Cortex of kidney (tissue), 1 donor: ENCODE measurements at places on chromosomes 1 and 21.

GRCh38 chr1:84871181-84871580, 21.8 kb downstream of the LPAR3 start:
- DNase-seq: no peak

DNA sequence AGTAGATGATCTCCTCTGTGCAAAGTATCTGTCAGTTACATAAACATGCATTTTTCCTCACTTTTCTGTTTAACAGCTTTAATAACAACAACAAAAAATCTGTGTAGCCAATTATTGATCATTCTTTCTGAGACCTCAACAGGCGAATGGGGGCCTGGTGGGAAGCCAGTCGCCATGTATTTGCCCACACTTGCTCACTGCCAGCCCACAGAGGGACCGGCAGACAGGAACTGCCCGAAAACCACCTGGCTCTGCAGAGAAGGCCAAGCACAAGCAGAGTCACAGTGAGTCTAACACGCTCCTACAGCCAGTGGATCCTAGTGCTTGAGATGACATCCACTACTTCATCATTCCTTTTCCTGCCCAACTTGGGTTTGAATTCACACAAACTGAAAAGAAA, 56.1 kb downstream of the NPHP4 start:
- no peak for DNase-seq

- DNase-seq: no peak
Observed at GRCh38 chr1:111241797-111242196, 14.3 kb downstream of the CHI3L2 start.

DNA sequence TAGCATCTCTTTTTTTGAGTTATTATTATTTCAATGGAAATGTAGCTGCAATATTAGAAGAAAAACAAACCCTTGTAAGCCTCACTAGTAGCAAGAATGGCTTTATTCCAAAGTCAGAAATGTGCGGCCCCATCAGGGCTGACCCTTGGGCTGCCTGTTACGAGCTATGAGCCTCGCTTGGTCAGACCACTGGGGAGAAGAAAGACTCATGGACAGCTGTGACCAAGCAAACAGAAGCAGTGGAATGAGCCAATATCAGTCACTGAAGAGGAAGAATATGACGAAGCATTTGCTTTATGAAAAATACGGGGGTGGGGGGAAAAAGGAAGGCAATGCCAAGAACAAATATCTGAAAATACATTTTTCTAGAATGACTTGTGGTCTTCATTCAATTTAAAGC, 504.5 kb downstream of the LMO4 start:
- DNase-seq: no peak

DNA sequence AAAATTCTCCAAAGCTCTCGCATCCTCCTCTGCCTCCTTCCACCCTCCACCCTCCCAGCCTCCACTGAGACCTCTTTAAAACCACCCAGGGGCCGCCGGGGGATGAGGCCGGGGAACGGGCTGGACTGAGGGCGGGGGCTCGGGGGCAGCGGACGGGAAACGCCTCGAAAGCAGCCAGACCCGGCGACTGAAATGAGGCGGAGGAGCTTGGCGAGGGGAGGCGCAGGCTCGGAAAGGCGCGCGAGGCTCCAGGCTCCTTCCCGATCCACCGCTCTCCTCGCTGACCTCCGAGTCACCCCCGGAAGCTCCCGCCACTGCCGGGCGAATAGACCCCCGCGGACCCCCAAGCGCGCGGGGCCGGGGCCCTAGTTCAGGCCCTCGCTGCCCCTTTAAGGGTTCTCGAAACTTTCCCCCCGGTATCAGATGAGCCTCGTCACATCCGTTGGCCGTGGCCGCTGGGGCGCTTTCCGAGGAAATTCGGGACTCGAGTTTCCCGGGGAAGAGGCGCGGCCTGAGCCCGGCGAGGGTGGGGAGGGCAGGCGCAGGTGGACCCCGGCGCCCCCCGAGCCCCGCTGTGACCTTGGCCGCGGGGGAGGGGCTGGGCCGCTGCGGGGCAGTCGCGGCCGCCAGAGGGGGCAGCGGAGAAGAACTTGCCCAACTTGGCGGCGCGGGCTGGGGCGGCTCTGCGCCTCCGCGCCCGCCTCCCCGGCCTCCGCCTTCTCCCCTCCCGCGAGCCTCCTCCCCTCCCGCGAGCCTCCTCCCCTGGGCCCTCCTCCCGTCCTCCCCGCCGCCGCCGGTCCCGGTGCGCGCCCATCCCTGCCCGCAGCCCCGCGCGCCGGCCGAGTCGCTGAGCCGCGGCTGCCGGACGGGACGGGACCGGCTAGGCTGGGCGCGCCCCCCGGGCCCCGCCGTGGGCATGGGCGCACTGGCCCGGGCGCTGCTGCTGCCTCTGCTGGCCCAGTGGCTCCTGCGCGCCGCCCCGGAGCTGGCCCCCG, at the start of gene BACE2:
Gene BACE2, plus strand, starts transcription at position 813 of the 995 bp plus-strand sequence. Its CDS starts 104 bp downstream, at position 917.
- no peak for DNase-seq

DNA sequence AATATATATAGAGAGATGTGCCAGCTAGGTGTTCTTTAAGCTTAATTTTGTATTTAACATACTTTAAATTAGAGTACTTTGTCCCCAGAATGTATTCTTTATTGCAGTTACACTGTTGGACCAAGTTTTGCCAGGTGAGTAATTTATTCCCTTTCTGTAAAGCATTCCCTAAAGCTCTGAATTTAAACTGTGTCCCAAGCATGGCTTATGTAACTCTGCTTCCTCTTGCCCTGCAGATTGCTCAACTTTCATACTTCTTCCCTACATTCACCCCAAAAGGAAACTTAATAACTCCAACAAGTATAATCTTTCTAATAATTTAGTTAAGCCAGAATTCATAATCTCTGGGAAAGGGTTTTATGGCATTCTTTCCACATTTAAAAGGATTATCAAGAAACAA, 5.6 kb downstream of the LYPLAL1 start:
- no peak for DNase-seq

- DNase-seq: no peak
Observed at GRCh38 chr1:64179588-64179987, 23.8 kb upstream of the UBE2U start.

DNA sequence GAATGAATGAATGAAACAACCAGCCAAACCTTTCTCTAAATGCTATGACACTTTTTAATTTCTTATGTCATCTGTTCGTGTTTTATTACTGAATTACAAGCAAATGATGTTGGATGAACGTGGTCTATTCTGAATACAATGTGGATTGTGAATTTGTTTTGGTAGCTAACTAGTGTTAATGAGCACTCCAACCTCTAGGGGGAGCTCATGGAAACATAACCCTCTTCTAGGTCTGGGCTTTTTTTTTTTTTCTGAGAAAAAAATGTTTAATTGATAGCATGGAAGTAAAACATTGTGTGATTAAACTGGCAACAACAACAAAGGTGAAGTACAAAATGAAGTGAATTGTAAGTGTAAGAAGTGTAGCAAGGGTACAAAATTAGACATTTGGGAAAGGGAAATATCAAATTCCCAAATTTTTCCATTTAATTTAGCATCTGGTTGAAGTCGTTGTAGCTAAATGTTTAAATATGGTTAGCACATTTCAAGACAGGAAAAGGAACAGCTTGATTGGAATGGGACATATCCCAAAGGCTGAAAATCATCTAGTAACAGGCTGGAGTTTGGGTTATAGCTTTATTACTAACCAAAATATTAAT, 42.6 kb upstream of the PTGS2 start:
- DNase-seq: no peak

DNA sequence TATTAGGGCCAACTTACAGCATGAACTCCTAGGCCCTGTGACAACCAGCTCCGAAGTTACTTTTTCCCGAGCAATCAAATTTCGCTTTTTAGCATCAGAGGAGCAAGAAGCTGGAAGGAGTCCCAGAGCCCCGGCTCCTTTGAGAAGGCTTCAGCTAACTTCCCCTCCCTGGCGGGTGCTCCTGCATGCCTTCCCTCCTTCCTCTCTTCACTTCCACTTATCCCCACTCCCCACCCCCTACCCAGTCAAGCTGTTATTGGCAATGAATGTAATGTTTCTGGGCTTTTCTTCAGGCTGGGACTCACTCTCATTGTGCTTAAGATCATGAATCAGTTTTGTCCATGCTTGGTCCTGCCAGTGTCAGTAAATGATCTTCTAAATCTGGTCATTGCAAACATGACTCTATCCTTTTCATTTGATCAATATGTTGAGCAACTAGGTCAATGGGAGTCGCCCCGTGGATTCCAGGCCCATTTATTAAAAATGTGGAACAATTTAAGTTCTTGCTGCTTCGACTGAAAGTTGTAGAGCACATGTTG, 94.5 kb upstream of the TSPAN2 start:
- DNase-seq: no peak

DNA sequence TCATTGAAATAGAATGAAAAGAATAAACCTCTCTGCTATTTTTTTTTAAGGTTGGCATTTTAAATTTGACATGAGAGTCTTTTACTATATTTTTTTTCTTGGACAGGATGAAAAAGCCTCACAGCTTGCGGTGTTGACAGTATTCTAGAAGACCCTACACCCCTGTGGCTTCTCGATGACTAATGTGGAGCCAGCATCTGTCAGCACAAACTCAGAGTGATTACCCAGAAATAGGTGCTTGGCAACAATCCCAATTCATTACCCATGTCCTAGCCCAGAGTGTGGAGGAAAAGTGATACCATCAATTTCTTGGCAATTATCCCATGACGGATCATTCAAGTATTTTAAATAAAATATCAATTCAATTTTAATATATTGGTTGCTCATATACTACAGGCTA, 186.8 kb upstream of the MAP1LC3C start:
- DNase-seq: no peak

GRCh38 chr1:39109644-39110043, 83.5 kb downstream of the NDUFS5 start:
- DNase-seq: no peak

DNA sequence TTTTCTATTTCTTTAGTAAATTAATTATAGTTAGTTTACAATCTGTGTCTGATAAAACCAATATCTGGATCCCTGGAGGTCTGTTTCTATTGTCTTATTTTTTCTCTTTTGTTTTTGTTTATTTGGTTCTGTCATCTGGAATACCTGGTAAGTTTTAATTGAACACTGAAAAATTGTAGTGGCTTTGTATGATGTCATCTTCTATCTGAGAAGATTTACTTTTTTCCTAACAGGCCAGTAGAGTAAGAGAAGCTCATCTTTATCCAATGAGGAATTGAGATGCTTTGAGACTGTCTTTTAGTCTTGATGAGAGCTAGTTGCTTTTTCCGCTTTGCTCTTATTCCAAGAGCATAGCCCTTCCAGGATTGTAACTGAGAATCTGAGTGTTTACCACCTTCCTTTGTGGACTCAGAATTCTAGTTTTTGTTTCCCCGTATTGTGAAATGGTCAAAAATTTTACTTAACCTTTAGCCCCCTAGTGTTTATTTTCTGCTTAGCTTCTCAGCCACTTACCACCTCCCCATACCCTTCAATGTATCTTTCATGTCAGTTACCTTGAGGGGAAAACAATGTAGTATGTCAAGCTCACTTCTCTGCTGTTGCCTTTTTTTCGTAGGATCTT, 25.0 kb downstream of the PTGFRN start:
- no peak for DNase-seq

DNA sequence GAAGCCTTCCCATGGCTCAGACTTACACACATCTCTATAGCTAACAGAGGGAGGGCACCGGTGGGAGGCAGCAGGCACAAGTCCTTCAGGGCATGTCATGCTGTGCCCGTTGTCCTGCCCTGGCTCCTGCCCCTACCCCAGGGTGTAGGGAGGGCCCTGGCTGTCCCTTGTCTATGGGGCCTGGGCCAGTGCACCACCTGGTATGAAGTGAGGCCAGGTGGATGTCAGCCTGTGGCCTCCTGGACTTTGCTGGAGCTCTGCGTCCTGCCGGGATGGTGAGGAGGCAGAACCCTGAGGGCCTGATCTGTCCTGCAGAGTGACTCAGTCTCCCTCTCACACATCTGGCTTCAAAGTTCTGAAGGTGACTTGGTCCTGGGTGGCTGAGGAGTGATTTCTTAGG, 47.3 kb upstream of the GPR37L1 start:
- DNase-seq: no peak

GRCh38 chr1:63612971-63613370, 19.8 kb downstream of the PGM1 start:
- DNase-seq: no peak

GRCh38 chr21:25649146-25649545, 10.1 kb downstream of the JAM2 start:
- DNase-seq: no peak

- no peak for DNase-seq
Observed at GRCh38 chr1:57860931-57861565, 437.2 kb upstream of the DAB1 start.

DNA sequence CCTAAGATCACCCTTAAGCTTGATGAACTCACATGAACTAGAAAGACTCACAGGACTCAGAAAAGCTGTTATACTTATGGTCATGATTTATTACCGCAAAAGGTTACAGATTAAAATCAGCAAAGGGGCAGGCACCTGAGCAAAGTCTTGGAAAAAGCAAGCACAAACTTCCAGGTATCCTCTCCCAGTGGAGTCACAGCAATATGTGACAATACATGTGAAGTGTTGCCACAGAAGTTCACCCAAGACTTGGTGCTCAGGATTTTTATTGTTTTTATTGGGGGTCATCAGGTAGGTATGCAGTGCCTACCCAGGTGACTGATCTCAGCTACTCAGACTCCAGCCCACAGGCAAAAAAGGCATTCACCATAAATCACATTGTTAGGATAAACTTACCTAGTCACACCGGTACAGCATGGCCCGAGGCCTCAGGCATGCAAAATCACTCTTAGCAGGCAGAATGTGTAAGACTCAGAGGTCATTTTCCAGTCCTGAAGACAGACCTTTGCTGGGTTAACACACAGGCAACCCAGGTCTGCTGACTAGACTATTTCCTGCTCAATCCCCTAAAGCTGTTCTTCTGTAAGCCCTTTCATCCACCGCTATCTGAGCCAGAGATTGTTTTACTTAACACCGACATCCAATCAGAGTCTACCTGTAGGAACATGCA, 55.6 kb downstream of the SSX2IP start:
- no peak for DNase-seq

GRCh38 chr1:74571891-74572290, 59.5 kb upstream of the LRRC53 start:
- DNase-seq: no peak

GRCh38 chr21:17796503-17796902, 22.7 kb downstream of the C21orf91 start:
- no peak for DNase-seq

DNA sequence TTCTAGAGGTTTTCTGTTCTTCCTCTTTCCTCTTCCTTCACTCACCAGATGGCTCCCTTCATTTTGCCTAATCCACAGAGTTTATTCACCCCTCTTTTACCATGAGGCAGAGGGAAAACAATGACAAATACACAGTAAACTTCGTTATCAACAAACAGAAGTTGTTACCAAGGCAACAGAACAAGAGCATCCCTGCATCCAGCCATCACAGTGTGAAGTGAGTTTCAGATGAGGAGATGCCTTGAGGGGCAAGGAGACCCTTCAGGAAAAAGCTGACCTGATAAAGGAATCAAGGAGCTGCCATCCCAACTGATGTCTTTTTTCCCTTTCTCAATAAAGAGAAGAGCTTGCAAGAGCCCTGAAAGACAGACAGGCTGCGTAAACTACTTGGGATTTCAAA, 195.3 kb downstream of the BRINP2 start:
- DNase-seq: no peak

- DNase-seq: no peak
Observed at GRCh38 chr1:210776712-210777111, 357.2 kb downstream of the KCNH1 start.

GRCh38 chr1:24795236-24795635, 50.0 kb downstream of the CLIC4 start:
- DNase-seq: no peak

GRCh38 chr1:43913666-43914360, 19.8 kb upstream of the ARTN start:
- no peak for DNase-seq

GRCh38 chr1:243890576-243890975, 40.5 kb upstream of the AKT3 start:
- DNase-seq: no peak
